ENCODE measurements at places on chromosomes 1 and 21.

DNA sequence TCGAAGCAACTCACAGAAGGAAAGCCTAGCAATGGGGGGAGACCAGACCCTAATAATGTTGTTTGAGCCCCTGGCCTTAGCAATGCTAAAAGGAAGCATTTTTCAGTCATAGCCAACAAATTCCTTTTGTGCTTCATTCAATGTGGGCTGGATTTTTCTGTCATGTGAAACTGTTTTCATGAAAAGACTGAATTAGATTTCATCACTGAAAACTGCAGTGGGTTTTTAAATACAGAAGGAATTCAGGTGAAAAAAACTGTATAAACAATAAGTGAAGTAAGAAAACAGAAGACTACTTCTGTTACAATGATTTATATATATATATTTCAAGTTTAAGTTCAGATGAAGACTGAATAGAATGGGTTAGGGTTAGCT lies 204.8 kb downstream of the SMYD3 start:
- DNase-seq, result peak; percentile 37

DNA sequence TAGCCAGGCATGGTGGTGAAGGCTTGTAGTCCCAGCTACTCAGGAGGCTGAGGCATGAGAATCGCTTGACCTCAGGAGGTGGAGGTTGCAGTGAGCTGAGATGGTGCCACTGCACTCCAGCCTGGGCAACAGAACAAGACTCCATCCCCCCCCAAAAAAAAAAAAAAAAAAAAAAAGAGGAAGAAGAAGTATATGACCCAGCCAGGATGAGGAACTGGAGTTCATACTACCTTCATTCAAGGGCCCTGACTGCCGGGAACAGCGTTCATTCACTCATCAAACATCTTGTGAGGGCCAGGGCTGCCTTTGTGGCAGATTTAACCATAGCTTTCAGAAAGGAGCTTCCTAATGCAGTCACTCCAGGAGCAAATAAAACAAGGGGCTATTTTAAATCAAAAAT lies 127.6 kb downstream of the MRPS6 start:
- DNase-seq, result no peak

DNA sequence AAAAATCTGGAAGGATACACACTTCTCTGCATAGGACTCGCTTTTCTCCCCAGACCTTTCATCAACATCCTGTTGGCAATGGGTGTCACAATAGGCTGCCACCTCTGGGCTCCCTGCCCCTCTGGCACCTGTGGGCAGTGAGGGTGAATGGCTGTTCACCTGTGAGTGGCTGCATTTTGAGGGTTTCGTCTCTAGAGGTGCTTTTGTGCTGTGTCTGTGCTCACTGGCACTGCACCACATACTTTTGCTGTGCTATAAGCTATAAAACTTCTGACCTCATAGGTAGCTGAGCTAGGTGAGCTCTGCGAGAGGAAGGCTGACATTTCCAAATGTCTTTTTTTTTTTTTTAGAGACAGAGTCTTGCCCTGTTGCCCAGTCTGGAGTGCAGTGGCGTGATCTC lies 35.9 kb downstream of the SLC30A1 start:
- no peak for DNase-seq

DNA sequence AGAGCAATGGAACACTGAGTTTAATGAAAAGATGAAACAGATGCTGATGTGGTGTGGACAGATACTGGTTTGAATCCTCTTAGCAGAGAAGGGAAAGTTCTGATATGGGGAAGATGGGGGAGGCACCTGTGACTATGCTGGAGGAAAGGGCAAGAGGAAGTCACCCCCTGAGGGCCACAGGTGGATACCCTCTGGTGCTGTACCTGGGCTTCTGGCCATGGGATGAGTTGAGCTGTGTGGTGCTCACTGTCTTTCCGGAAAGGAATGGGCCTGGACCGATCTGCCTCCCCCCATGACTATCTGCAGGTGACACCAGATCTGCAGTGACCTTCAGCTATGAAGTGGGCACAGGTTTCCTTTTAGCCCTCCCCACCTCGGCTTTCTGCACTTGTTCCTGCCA lies 52.4 kb downstream of the IER5 start:
- no peak for DNase-seq

GRCh38 chr1:64187646-64188045 lies 15.8 kb upstream of the UBE2U start:
- DNase-seq, result no peak

DNA sequence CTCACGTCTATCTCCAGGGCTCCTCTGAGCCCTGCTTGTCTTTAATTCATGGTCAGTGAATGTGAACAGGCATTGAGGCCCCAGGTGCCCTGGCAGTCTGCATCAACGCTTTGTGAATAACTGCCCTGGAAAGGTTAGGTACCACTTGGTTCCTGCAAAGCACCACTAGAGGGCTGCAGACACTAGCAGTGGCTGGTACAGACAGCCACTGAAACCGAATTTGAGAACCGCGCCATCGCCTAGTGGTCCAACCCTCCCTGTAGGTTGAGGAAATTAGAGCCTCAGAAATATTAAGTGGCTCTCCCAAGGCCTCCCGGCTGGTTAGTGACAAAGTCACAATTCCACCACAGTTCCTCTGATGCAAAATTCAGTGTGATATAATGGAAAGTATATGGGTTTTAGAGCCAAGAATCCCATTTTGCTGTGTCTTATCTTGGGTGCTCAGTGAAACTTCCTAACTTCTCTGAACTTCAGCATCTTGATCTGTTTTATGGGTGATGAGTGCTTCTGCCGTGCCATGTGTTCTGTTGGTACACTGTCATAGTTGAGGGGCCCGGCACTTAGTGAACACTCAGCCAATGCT lies 46.2 kb upstream of the BCL9 start:
- peak; percentile 78 for DNase-seq

DNA sequence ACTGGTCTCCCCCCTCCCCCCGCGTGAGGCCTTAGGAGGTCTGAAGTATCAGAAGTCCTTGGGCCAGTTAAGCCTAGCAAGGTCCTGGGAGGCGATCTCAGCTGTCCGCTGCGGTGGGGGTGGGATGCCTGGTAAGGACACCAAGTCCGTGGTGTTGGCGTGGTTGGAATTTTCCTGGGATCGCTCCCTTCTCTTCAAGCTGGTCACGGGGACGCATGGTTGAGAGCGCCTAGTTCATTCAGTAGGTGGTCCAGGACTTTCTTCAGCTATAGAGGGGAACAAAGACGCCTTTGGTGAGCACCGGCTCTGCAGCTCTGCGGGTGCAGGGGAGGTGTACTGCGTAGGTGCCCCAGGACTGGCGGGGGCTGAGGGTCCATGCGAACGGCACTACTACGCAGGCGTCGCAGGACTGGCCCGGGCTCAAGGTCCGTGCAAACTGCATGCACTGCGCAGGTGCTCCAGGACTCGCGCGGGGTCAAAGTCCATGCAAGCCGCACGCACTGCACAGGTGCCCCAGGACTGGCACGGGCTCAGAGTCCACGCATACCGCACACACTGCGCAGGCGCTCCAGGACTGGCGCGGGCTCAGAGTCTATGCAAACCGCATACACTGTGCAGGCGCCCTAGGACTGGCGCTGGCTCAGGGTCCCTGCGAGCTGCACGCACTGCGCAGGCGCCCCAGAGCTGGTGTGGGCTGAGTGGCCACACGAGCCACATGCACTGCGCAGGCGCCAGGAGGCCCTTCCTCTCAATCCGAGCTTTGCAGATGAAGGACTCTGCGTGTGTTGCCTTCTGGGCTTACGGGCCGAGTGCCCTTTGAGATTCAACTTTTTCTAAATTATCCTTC lies 36.6 kb upstream of the HMGN1 start:
- DNase-seq, result peak; percentile 83

GRCh38 chr1:200895801-200896530 lies 1.3 kb downstream of the INAVA start:
- DNase-seq, result no peak

- peak; percentile 79 for DNase-seq
Measured at GRCh38 chr21:36491209-36491910, 11.4 kb upstream of the CLDN14 start.

DNA sequence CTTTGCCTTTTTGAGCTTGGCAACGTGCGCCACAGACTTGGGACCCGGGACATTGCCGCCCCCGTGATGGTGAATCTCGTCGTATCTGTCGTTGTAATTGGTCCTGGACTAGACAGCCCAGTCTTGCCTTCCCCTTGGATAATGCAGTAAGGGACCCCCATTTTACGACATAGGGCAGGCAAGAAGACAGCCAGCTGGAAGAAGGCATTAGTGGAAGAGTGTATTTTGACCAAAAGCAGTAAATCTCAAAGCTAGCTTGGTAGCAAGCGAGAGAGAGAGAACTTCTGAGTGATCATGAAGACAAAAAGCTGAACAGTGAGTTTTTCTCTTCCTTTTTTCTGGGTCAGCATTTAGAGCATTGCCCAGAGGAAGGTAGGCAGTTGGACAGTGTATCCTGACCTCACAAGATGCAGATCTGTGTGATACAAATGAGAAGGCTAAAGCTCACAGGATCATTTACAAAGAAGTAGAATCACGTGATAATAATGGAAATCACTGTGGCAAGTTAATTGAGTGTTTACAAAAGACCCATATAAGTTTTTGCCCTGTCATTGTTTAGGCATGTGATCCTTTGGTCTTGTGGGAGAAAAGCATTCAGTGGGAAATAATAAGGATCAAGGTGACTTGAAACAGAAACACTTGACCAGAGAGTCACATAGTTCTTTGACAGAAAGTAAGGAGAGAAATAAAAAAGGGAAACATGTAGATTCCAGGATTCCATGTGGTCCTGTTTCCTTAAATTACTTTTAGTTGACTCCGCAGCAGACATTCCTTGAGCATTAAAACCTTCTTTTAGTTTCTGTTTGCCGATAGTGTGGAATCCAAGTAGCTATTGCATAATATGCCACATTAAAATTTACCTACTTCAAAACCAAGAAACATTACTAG lies 66.3 kb downstream of the CNST start:
- DNase-seq, result peak; percentile 85

DNA sequence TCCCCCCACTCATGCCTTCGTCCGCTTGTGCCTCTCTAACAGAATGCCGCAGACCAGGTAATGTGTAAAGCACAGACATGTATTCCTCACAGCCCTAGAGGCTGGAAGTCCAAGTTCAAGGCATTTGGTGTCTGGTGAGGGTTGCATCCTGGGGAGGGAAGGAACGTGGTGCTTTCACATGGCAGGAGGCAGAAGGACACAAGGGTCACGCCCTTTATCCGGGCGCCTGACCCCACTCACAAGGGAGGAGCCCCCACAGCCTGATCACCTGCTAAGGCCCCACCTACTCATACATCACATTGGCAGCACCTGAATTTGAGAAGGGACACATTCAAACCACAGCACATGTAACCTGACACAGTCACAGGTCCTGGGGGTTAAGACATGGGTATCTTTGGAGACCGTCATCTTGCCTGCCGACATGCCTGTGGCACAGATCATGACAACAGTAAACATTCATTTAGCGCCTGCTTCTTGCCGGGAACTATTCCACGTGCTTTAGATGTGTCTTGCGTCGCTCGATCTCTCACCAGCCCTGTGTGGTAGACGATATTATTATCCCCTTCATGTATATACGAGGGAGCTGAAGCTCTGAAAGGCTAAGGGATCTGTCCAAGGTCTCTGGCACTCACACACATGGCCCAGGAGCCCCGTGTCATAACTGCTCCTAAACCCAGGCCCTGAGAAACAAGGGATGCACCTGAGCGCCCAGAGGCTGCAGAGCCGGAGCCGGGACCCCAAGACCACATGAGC lies 235.6 kb downstream of the NPHP4 start:
- DNase-seq, result no peak

DNA sequence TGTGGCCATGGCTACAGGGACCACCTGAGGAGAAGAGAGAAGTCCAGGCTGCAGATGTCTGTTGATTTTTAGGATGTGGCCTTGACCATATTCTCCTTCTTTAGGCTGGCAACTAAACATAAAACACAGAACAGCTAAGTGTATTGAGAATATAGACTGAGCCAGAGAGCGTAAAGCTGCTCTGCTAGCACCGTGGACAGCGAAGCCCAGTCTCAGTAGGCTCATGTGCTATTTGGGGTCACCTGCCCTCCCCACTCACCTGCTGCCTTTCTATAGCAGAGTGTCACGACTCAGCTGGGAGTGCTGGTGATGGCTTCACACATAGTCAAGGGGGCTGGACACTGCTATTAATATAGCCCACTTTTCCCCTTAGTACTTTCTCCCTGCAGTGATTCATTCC lies 278.5 kb downstream of the KCNH1 start:
- no peak for DNase-seq

DNA sequence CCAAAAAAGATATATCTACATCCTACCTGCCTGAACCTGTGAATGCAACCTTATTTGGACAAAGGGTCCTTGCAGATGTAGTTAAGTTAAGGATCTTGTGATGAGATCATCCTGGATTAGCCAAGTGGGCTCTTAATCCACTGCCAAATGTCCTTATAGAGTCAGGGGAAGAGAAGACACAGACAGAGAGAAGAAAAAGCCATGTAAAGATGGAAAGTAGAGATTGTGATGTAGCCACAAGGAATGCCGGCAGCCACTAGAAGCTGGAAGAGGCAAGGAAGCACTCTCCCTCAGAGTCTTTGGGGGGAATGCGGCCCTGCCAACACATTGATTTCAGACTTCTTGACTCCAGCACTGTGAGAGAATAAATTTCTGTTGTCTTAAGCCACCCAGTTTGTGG lies 16.2 kb downstream of the HSD11B1 start:
- peak; percentile 35 for DNase-seq

DNA sequence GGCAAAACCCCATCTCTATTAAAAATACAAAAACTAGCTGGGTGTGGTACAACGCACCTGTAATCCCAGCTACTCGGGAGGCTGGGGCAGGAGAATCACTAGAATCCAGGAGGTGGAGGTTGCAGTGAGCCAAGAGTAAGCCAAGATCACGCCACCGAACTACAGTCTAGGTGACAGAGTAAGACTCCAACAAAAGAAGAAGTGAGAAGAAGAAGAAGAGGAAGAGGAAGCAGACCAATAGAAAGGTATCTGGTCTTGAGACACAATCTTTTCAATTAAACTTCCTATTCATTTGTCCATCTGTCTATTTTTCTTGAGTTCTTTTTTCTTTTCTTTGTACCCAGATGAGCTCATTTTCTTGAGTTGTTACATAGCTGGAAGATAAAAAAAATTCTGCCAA lies 55.7 kb upstream of the ACADM start:
- DNase-seq, result no peak

- no peak for DNase-seq
Measured at GRCh38 chr1:58312971-58313563, 233.5 kb downstream of the OMA1 start.

DNA sequence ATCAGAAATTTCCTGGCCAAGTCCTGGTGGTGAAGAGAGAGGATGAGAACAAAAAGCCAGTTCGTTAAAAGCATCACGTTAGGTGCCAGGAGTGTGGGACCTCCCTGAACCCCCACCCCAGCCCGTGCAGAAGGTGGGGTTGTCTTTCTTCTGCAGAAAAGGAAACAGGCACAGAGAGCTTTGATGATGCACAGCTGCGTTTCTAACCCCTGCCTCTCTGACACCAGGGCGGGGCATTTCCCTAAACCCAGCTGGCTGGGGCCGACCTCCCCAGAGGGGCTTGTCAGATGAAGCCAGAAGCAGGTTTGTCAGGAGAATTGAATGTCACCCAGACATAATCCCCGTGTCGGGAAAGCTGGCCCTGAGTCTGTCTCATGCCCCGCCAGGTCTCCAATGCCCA lies 189.3 kb upstream of the EDN2 start:
- DNase-seq, result no peak

DNA sequence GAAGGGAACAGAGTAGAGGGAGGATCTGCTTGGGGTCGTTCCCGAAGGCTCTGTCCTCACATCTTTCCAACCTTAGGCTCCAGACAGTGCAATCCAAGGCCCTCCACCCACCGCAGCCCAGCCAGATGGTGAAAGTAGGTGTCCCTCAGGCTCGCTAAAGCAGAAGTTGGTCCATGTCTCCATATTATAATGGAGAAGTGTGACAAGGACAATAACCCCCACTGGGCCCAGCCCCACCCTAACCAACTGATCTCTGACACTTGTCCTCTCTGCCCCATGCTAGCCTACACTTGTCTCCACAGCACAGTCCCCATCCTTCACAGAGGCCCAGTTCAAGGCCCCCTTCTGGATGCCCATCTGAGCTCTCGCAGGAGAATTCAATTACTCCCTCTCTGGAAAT lies 48.7 kb downstream of the DMAP1 start:
- no peak for DNase-seq
